G401 (cell line): ENCODE measurements at places on chromosomes 4 and X. TPM values are rescaled to one million over a fixed set of nuclear protein-coding genes. Genes with fewer than 3 reads are reported as not detected.

The SULT1E1 gene
- not detected in 2 replicates for total RNA-seq

The RAB33A gene
- not detected in 2 replicates for total RNA-seq

The SPIN3 gene
- 6.7 and 11.9 TPM in 2 replicates for total RNA-seq

The STARD8 gene
- 0.31 and 0.98 TPM in 2 replicates for total RNA-seq

The DOK7 gene
- 2.8 TPM in 1 of 2 replicates, not detected in the other for total RNA-seq

The MAPK10 gene
- total RNA-seq: 0.78 TPM in 1 of 2 replicates, not detected in the other

The PIN4 gene
- 13.3 and 19.6 TPM in 2 replicates for total RNA-seq
